ENCODE measurements at places on chromosomes 3 and 15.

GRCh38 chr3:52143156-52143555, 11.1 kb downstream of the POC1A start:
- no peak for DNase-seq

DNA sequence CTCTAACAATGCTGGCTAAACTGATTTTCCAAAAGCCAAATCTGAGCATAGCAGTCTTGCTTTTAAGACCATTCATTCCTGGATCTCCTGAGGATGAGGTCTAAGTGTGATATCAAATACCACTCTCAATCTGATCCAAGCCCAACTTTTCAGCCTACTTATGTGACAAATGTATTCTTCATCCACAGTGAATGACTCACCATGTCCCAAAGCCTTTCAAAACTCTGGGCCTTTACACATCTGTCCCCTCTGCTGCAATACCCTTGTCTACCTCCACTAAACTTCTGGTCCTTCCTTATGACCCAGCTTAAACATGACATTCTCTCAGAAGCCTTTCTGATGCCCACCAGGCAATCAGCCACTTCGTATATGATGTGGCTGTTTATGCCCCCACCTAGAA, 4.6 kb downstream of the ANAPC13 start:
- no peak for DNase-seq

GRCh38 chr3:117842086-117842485, 1132.5 kb downstream of the TUSC7 start:
- DNase-seq: peak; percentile 6

DNA sequence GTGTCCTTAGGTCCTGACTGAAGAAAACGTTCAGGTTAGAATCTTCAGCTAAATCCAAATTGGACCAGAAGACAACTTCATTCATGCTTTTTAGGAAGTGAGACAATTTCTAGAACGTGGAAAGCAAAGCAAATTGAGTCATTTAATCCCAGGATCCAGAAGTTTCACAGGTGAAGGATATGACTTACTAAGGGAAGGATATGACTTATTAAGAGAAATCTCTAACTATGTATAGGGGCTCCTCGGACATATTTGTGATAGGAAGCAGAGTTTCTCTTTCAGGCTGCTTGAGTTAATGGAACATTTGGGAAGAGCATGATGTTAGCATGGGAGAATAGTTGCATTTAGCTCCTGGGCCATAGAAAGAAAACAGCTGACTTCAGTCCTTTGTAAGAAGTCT, 16.1 kb upstream of the PLOD2 start:
- no peak for DNase-seq
